ENCODE measurements at places on chromosomes 7 and 10.

- no peak for DNase-seq
Observed at GRCh38 chr10:7956508-7956907, 98.0 kb upstream of the GATA3 start.

- no peak for DNase-seq
Observed at GRCh38 chr10:28644647-28645046, 32.7 kb upstream of the BAMBI start.

GRCh38 chr10:78547397-78547796 lies 513.7 kb downstream of the RPS24 start:
- no peak for DNase-seq

DNA sequence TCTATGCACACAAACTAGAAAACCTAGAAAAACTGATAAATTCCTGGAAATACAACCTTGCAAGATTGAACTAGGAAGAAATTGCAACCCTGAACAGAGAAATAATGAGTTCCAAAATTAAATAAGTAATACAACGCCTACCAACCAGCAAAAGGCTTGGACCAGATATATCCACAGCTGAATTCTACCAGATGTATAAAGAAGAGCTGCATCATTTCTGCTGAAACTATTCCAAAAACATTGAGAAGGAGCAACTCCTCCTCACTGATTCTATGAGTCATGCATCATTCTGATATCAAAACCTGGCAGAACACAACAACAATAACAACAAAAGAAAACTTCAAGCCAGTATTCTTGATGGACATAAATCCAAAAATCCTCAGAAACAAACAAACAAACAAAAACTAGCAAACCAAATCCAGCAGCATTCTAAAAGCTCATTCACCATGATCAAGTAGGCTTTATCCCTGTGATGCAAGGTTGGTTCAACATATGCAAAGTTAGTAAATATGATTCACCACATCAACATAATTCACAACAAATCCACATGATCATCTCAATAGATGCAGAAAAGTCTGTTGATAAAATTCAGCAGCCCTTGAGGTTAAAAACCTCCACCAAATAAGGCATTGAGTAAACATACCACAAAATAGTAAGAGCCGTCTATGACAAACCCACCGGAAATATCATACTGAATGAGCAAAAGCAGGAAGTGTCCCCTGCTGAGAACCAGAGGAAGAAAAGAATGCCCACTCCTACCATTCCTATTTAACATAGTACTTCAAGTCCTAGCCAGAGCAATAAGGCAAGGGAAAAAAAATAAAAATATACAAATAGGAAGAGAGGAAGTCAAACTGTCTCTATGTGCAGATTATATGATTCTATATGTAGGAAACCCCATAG lies 98.2 kb downstream of the PCDH15 start:
- no peak for DNase-seq

DNA sequence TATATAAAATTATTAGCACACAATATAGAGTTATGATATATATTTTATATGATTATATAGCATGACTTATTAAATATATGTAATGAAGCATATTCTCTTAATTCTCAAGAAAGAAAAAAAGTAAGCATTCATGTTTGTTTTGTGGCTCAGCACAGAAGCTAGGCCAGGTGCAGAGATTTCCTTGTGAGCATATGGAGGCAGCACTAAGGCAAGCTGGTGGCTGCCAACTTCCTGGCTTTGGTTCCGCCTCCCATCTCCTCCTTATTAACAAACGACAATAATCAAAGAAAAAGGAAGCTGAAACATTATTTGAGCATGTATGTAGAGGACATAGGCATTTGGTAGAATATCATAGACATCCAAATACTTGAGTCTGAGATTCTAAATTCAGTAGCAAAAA lies 130.3 kb downstream of the ST7 start:
- DNase-seq: peak; percentile 2

DNA sequence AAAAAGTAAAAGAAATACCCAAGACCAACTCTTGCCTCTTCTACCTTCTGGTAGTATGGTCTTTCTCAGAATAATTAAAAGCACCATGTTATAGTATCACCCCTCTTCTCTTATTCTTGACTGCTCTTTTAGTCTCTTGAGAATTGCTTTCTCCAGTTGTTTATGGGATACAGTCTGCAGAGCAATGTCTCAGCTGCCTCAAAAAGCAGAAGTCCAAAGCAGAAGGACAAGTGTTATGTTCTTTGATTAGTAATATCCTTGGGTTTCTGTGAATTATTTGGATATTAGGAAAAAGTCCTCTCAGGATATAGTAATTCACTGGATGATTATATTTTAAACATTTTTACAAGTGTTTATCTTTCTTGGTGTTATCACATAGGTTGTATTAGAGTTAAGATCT lies 7.4 kb downstream of the TAS2R41 start:
- DNase-seq: no peak

- no peak for DNase-seq
Observed at GRCh38 chr10:44947371-44948152, 12.0 kb upstream of the RASSF4 start.

GRCh38 chr7:90688810-90689209 lies 92.7 kb downstream of the CDK14 start:
- DNase-seq: no peak

DNA sequence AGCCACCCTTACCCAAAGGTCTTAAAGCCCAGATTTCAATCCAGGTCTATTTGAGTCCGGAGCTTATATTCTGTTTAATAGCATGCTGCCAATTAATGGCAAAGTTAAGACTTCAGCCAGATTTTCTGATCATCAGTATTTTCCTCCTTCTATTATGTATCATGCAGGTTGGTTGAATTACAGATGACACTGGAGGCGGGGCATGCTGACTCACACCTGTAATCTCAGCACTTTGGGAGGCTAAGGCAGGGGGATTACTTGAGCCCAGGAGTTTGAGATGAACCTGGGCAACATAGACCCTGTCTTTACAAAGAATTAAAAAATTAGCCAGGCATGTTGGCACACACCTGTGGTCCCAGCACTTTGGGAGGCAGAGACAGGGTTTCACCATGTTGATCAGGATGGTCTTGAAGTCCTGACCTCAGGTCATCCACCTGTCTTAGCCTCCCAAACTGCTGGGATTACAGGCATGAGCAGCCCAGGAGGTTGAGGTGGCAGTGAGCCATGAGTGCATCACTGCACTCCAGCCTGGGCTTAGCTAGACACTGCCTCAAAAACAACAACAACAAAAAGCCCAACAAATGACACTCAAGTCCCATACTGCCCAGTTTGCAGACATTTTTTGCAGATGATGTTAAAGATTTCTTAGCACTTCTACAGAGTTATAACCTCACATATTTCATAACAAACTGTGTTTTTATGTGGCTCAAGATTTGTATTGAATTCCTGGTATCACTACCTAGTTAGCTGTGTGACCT lies 62.5 kb downstream of the MCU start:
- no peak for DNase-seq

DNA sequence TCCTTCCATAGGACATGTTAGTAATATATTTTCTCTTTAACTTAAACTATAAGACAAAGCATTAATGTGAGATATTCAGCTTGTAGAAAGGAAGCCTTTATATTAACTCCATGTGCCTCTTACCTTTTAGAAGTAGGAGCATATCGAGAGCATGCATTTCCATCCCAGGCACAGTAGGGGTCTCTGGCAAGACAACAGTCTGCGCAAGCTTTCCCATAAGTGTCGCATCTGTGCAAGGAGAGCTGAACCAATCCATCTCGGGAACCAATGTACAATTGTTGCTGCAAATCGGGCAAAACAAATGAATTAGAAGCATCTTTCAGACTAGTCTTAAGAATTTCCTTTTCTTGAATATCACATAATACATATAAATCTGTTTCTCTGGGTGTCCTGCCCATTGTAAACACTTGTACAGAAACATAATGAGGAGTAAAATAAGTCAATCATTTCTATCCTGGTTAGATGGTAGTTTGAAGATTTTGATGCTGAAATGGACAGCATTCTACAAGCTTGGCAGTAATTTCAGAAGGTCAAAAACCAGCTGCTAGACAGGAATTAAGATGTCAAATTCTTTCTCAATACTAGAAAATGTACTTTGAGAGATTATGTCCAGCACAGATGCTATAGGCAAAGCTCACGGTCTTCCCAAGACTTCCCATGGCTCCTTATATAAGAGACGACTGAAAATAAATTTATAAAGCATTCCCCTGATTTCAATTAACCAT lies 171.8 kb downstream of the SEMA3D start:
- DNase-seq: no peak

GRCh38 chr7:144001543-144001942 lies 1.4 kb downstream of the OR6B1 start:
- DNase-seq: no peak

GRCh38 chr10:48215486-48216203 lies 58.9 kb downstream of the FRMPD2 start:
- peak; percentile 17 for DNase-seq

DNA sequence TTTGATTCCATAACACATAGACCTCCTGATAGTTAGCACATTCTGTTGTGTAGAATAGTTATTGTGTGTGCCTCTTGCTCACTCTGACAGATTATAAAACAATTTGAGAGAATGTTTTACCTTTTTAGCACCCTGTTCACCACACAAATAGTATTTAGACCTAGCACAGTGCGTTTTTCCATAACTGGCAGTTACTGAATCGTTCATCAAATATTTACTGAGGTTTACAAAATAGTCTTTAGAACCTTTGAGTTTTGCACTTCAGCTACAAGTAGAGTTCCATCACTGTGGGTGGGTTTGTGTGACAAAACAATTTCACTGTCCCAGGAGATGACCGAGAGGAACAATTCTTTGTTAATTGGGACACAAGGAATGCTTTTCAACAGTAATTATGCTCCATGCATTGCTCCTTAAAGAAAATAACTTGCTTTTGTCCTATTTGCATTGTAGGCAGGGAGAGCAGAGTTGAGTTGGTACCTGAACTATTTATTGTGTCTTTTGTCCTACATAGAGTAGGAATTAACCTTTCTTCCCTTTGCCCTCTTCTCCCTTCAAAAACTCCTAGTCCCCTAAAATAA lies 62.3 kb downstream of the DNAH11 start:
- DNase-seq: no peak

All from SHP77 (cell line).